ENCODE measurements at places on chromosomes 11 and 22. TPM values are rescaled to one million over a fixed set of nuclear protein-coding genes. Genes with fewer than 3 reads are reported as not detected.

DNA sequence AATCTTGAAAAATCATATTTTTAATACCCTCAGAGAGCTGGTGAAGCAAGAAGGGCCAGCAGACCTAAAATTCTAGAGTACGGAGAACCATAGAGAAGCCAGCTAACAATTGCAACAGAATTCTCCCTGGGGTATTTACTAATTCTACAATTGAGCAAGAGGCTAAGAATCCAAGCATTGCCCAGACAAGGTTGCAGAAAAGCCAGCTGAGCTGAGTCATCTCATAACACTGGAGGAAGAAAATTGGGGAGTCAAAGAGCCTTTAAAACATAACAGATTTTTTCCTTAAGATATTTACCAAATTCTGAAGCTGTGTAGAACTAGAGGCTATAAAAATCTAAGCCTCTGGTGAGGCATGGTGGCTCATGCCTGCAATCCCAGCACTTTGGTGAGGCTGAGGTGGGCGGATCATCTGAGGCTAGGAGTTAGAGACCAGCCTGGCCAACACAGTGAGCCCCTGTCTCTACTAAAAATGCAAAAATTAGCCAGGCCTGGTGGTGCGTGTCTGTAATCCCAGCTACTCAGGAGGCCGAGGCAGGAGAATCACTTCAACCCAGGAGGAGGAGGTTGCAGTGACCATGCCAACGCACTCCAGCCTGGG, 13.6 kb upstream of the TMEM216 start:
- no peak for DNase-seq

DNA sequence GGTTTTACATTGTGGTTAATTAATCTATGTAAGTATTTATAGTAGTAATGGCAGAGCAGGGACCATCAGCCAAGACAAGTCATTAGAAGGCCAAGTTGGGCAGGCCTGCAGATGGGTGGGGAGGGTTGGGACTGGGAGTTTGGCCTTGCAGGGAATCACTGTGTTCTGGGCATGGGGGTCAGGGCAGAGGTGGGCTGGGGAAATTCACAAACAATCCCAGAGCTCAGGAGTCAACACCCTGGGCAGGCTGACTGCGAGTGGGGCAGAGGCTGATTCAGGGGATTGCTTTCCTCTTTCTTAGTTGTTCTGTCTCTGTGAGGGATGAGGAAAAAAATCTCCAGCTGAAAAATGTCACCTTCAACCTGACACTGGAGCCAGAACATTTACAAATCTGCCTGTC, 322.5 kb downstream of the NTM start:
- no peak for DNase-seq

- DNase-seq: no peak
Observed at GRCh38 chr11:61639816-61640443, 40.3 kb upstream of the DAGLA start.

GRCh38 chr22:49567899-49568750, 259.5 kb downstream of the BRD1 start:
- no peak for DNase-seq

GRCh38 chr11:57464539-57465181, 4.3 kb downstream of the RTN4RL2 start:
- no peak for DNase-seq

Gene VSIG2
- total RNA-seq: 0.26 TPM

Gene SLC35F2
- total RNA-seq: 63.5 TPM

Gene ABCC8
- total RNA-seq: not detected
